Epithelial cell of alveolus of lung (primary cell): ENCODE measurements at places on chromosomes 6 and 20. TPM values are rescaled to one million over a fixed set of nuclear protein-coding genes. Genes with fewer than 3 reads are reported as not detected.

The RPS21 gene
- 1,933 and 5,001 TPM in 2 replicates for total RNA-seq

The RIMS1 gene
- 0.16 and 0.91 TPM in 2 replicates for total RNA-seq

The TXLNB gene
- under 0.01 and 0.40 TPM in 2 replicates for total RNA-seq

The LTA gene
- total RNA-seq: not detected in 2 replicates

The OR2B6 gene
- total RNA-seq: not detected in 2 replicates

The RCAN2 gene
- total RNA-seq: 5.3 and 5.9 TPM in 2 replicates

The PRICKLE4 gene
- total RNA-seq: 0.65 and 1.6 TPM in 2 replicates

The PLA2G7 gene
- total RNA-seq: 0.13 TPM in 1 of 2 replicates, not detected in the other

The RIMS4 gene
- not detected in 2 replicates for total RNA-seq

The UTRN gene
- total RNA-seq: 11.5 and 44.5 TPM in 2 replicates

The CTCFL gene
- total RNA-seq: not detected in 2 replicates

The TTLL9 gene
- total RNA-seq: not detected in 2 replicates

The BPIFB1 gene
- total RNA-seq: not detected in 2 replicates

The SALL4 gene
- 3.2 and 3.4 TPM in 2 replicates for total RNA-seq
